ENCODE measurements at places on chromosomes 5 and 9.

GRCh38 chr5:97888439-97888838 lies 705.4 kb upstream of the RIOK2 start:
- no peak for DNase-seq

- DNase-seq = no peak
Observed at GRCh38 chr9:431701-432100, 217.0 kb downstream of the DOCK8 start.

GRCh38 chr9:75964427-75964826 lies 74.0 kb downstream of the PCSK5 start:
- DNase-seq = no peak

DNA sequence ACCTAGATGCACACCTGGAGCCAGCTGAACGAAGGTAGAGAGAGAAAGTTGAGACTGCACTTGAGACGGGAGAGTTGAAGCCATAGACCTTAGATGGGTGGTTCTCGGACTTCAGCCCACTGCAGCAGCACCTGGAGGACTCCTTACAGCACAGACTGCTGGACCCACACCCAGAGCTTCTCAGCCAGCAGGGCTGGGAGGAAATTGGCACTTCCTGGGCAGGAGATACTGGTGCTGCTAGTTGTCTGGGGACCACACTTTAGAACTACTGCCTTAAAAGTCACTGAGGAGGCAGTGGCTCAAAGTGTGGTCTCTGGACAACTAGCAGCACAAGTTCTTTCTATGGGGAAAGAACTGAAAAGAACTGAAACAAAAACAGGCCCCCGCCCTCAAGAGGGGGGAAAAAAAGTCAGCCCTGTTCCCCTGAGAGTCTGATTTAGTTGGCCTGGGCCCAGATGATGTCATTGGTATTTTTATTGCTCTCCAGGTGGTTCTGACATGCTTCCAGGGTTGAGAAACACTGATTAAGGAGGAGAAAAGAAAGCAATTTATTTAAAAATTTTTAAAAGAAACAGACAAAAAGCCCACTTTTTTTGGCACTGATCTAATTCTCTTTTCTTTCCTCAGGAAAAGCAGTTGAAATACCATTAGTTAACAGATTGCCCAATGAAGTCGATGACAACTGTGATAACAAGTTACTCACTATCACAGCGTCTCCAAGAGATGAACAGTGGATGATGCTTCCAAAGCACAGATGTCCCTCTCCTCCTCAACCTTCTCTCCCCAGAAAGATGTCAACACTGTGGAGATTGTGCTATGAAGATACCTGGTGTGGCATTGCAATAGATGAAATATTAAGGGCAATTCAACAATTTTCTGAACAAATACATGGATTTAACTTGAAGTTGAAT lies 73.6 kb upstream of the ADAMTS16 start:
- DNase-seq = no peak

- DNase-seq = no peak
Observed at GRCh38 chr5:65252977-65253376, 228.7 kb downstream of the ADAMTS6 start.

- DNase-seq = peak; percentile 32
Observed at GRCh38 chr5:75648712-75649111, 37.5 kb downstream of the ANKDD1B start.

- DNase-seq = no peak
Observed at GRCh38 chr9:134800791-134801339, 79.7 kb upstream of the FCN2 start.

GRCh38 chr5:157026789-157027424 lies 32.0 kb downstream of the HAVCR1 start:
- no peak for DNase-seq

DNA sequence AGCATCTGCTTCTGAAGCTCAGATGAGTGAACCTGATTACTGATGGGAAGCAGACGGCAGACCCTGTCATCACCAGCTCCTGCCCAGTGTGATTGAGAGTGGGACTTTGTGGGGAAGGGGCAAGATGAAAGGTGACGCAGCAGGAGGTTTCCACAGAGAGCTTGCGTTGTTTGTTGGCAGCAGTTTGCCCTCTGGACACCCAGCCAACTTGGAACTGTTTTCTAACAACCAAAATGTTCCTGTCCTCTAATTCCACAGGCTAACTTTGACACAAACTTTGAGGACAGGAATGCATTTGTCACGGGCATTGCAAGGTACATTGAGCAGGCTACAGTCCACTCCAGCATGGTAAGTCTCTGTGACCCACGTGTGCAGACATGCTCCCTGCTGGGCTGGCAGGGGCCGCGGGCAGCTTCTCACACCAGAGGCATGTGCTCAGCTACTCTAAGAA lies 20.9 kb downstream of the CYFIP2 start:
- no peak for DNase-seq

- DNase-seq = peak; percentile 17
Observed at GRCh38 chr5:96572864-96573512, 89.2 kb upstream of the CAST start.

- no peak for DNase-seq
Observed at GRCh38 chr5:151039665-151040064, 19.3 kb downstream of the GPX3 start.

GRCh38 chr9:126097679-126098078 lies 228.9 kb upstream of the MVB12B start:
- DNase-seq = no peak

GRCh38 chr5:156124708-156125107 lies 202.3 kb upstream of the SGCD start:
- no peak for DNase-seq

DNA sequence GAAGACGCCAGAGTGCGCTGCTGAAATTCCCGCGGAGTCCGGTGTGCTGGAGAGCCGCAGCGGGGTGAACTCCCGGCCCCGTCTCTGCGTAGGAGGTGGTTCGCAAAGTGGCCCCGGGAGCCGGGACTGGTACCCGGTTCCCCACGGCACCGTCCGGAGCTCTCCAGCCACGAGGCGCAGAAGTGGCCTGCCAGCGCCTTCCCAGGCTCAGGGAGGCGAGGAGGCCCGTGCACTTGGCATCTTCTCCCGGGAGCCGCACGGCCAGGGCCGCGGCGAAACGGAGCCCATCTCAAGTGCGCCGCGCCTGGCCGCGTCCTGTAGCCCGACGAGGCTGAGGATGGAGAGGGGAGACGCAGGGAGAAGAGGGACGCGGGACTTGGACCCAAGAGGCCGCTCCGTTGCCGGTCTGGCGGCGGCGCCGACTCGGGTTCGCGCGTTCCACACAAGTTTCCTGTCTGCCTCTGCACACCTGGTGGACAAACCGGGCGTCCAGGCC lies 1.1 kb upstream of the IRX1 start:
- DNase-seq = no peak

GRCh38 chr5:132396589-132397031 lies 27.1 kb downstream of the SLC22A5 start:
- DNase-seq = no peak

GRCh38 chr9:77290373-77290772 lies 113.0 kb downstream of the VPS13A start:
- DNase-seq = no peak

- no peak for DNase-seq
Observed at GRCh38 chr9:14554886-14555285, 138.3 kb downstream of the ZDHHC21 start.

- DNase-seq = peak; percentile 68
Observed at GRCh38 chr5:180315762-180316212, 23.9 kb upstream of the MAPK9 start.

DNA sequence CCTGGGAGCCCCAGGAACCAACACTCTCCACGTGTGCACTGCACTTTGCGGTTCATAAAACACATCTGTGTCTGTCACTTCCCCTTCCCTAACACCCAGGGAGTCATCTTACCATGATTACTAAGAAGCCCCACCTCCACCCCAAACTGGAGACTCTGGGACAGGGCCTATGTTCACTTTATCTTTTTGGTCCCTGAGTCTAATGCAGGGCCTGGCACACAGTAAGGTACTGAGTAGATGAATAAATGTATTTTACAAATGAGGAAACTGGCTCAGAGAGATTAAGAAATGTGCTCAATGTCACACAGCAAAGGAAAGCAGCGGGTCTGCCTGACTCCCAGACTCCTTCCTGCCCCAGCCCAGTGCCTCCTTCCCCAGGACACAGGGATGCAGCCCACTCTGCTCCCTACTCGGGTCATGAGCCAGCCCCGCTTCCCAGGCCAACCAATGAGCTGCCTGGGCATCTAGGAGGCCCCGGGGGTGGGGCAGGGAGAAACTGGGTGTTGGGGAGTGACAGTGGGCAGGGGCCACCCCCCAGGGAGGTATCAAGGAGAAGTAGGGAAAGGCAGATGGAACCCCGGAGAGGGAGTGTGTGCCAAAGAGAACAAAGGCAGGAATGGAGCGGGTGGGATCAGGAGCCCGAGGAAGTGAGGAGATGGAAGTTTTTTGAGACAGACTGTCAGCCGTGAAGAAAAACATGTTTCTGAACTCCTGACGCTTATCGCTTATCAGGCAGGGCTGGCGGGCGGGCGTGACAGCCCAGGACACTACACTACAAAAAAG lies 30.5 kb downstream of the SHB start:
- DNase-seq = no peak

DNA sequence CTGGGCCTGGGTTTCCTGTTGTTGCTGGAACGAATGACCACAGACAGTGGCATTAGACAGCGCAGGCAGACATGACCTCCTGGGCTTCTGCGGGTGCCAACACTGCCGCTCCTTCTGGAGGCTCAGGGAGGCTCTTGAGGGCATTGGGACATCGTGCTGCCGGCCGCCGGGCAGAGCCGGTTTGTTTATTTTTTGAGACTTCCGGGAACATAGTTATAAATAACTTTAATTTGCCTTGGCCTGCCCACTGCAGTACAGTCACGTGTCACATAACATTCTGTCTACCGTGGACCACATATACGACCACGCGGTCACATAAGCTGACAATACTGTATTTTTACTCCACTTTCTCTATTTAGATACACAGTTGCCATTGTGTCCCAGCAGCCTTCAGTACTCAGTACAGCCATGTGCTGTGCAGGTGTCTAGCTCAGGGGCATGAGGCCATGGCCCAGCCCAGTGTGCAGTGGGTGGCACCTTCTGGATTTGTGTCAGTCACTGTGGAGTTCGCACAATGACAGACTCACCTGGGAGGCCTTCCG lies 8.2 kb upstream of the TOR4A start:
- no peak for DNase-seq

DNA sequence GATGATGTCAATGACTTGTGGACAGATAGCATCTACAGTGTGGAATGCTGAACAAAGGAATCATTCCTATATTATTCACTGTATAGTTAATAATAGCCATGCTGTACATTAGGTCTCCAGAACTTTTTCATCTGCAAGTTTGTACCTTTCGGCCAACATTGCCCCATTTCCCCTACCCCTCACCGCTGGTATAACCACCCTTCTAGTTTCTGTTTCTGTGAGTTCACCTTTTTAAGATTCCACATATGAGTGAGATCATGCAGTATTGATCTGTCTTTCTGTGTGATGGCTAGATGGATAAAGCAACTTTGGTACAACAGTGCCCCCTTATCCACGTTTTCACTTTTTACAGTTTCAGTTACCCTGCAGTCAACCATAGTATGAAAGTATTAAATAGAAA lies 18.8 kb upstream of the ALDH1B1 start:
- DNase-seq = no peak

GRCh38 chr5:74325866-74326265 lies 314.7 kb downstream of the ENC1 start:
- no peak for DNase-seq

GRCh38 chr9:81321551-81321950 lies 367.8 kb downstream of the TLE1 start:
- no peak for DNase-seq

- no peak for DNase-seq
Observed at GRCh38 chr5:147532156-147532555, 22.3 kb upstream of the DPYSL3 start.

- DNase-seq = no peak
Observed at GRCh38 chr9:4980086-4980727, 4.9 kb upstream of the JAK2 start.

DNA sequence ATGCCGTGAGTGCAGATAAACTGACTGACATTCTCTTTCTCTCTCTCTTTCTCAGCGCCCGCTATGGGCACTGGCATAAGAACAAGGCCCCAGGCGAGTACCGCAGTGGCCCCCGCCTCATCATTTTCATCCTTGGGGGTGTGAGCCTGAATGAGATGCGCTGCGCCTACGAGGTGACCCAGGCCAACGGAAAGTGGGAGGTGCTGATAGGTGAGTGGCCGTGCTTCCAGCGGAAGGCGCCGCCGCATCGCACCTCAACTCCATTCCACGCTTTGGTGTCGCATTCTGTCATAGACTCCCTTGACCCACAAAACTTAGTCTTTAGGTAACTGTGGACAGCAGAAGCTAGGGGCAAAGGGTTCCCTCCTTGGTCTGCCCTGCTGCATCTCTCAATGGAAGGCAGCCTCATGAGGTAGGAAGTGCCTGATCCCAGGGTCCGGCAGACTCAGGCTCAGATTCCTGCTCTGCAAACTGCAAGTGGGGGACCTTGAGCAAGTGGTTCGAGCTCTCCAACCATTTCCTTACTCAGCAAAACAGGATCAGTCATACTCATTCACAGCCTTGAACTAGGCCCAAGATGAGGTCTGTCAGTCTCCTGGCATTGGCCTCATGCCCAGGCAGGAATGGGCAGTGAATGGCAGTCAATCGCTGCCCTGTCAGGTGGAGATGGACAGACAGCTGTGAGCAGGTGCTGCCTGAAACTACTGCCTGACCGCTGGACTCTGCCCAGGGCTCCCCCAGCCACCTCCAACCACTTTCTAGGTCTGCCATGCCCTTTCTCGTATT lies 24.2 kb upstream of the CFAP157 start:
- DNase-seq = no peak

DNA sequence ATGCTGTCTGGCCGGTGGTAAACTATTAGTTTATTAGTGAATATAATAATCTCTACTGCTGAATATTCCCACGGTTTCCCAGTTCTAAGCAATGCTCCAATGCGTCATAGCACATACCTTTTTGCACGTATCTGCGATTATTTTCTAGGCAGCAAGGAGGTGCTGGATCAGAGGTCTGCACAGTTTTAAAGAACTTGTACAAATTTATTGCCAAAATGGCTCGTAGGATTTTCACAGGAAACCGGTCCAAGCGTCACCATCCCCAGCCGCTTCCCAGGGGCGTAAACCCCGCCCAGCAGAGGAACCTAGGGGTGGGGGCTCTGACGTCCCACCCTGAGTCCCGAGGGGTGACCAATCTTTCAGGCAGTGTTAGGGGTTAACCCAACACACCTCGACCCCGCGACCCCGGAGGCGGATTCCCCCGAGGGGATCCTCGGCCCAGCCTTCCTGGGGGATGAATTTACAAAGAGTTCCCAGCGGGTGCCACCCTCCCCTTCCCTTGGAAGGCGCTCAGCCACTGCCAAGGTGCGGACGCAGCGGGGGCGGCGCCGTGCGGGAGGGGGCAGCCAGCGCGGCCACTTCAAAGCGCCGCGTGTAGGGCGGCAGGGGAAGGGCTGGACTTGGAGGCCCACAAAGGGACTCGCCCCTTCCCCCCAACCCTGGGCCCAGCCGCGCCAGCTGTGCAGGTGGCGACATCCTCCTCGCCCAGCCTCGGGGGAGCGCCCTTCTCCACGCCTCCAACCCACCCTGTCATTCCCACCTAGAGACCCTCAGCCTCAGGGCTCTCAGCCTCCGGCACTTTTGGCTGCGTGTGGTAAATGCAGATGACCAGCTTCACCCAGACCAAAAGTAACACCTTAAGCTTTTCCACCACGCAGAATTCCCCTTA lies 43.5 kb upstream of the TCF7 start:
- DNase-seq = peak; percentile 26
